ENCODE measurements at places on chromosomes 1 and 21. TPM values are rescaled to one million over a fixed set of nuclear protein-coding genes. Genes with fewer than 3 reads are reported as not detected.

CLDN8 gene
- total RNA-seq = not detected

FMN2 gene
- 19.8 TPM for total RNA-seq

KCNN3 gene
- total RNA-seq = 0.72 TPM

RYR2 gene
- under 0.01 TPM for total RNA-seq

BEND5 gene
- 1.6 TPM for total RNA-seq

PROK1 gene
- total RNA-seq = 0.24 TPM

BSND gene
- not detected for total RNA-seq

ADGRL4 gene
- 50.3 TPM for total RNA-seq

LCE1E gene
- total RNA-seq = not detected

PRDM2 gene
- total RNA-seq = 7.1 TPM

LCE2A gene
- total RNA-seq = not detected

MYBPHL gene
- not detected for total RNA-seq

OR2L8 gene
- total RNA-seq = not detected

SPRR4 gene
- not detected for total RNA-seq

- DNase-seq = no peak
Observed at GRCh38 chr1:116412898-116413297, 39.9 kb downstream of the ATP1A1 start.

GRCh38 chr21:20004367-20004766 lies 993.8 kb upstream of the NCAM2 start:
- DNase-seq = no peak

- DNase-seq = no peak
Observed at GRCh38 chr1:229620876-229621275, 5.0 kb downstream of the TAF5L start.

DNA sequence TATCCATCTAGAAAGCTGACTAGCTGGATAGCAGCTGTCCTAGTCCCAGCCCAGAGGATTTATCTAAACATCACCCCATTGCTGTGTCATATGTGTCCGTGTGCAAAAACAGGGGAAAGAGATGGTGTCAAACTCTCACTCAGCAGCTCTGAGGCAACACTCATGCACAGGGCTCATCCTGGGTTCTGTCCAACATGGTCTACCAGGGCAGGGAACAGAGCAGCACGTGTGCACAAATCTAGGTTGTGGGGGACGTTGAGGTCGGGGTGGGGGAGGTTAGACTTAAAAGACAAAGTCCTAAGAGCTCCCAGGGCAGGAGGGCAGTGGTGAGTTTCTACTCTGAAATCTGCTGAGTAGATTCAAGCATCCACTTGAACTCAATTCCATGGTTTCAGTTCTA lies 16.2 kb downstream of the PI4KB start:
- DNase-seq = no peak

DNA sequence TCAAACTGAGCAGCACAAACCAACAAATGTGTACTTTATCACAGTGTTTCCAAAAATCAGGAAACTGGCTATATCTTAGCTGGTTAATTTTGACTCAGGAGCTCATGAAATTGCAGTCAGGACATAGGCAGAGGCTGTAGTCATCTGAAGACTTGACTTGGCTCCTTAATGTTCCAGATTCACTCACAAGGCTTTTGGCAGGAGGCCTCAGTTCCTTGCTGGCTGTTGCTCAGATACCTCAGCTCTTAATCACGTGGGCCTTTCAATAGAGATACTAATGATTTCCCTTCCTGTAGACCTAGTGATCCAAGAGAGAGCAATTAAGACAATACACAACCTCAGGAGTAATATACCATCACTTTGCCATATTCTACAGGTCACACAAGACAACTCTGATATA lies 537.7 kb downstream of the BRINP3 start:
- DNase-seq = no peak

GRCh38 chr1:26747048-26747447 lies 40.7 kb upstream of the PIGV start:
- no peak for DNase-seq

DNA sequence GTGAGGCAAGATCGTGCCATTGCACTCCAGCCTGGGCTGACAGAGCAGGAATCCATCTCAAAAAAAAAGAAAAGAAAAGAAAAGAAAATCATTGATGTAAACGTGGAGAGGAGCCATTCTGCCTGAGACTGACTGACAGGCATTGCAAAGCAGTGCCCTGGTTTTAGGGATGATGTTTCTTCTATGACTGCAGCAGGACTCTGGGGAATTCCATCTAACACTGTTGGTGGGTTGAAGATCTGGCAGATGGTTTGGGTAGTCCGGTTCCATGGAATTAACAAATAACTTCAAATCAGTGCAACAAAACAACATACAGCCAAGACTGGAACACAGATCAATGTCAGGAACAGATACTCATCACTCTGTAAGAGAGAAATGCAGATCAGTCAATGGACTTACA lies 17.8 kb upstream of the LAMC2 start:
- no peak for DNase-seq

- peak; percentile 86 for DNase-seq
Observed at GRCh38 chr21:27505516-27505915, 538.6 kb upstream of the ADAMTS5 start.

DNA sequence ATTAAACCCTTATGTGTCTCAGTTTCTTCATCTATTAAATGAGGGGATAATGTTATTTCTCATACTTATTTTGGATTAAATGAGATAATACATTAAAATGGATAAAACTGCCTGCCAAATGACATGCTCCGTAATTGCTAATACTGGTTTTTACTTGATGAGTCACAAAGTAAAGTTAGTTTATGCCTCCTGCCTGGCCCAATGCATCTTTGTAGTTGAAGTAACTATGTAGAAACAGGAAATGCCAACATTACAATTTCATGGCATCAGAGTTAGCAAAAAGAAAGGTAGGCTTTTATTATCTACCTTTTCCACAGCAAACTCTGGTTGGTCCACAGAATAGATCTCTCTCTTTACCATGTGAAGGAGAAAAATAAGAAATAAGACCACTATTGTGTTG lies 214.5 kb downstream of the TBX15 start:
- DNase-seq = no peak

DNA sequence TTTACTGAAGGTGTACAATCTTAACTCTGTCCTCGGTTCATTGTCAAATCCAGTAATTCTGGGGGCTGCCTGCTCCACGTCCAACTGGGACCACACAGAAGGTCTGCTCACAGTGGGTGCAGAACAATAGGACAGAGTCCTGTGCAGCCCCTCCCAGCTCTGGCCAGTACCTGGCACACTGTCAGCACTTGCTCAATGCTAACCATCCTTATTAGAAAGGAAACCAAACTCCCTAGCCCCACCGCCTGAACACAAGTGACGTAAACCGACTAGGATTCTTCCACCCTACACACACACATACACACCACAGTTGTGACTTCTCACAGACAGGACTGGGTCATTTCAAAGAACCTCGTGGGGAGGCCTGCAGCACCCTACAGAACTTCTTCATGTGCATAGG lies 5.2 kb downstream of the BCAR3 start:
- DNase-seq = no peak

- peak; percentile 54 for DNase-seq
Observed at GRCh38 chr1:47175227-47175934, 14.5 kb downstream of the PDZK1IP1 start.

DNA sequence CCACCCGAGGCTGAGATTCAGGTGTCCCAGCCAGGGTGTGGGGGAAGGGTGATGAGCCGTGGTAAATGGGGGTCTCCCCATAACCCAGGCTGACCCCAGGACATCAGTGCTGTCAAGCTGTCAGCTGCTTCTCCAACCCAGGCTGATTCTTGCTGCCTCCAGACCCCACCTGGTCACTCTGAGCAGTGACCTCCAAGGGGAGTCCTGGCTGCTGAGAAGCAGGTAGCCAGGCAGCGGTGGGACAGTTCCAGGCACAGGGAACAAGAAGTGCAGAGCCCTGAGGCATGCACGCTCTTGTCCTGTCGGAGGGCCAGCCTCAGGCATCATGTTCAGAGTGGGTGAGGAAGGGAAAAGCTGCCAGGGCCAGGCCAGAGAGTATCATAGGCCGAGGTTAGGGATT lies 1.1 kb downstream of the ESPN start:
- DNase-seq = no peak

- peak; percentile 77 for DNase-seq
Observed at GRCh38 chr1:221419513-221420095, 322.3 kb downstream of the DUSP10 start.

GRCh38 chr1:150010393-150011115 lies at the start of gene OTUD7B:
TSS of gene OTUD7B (minus strand) at chr1:150010726. CDS start at chr1:149977510, 33,216 bp downstream.
- DNase-seq = peak; percentile 87

GRCh38 chr1:213448776-213449175 lies 397.7 kb downstream of the RPS6KC1 start:
- no peak for DNase-seq

DNA sequence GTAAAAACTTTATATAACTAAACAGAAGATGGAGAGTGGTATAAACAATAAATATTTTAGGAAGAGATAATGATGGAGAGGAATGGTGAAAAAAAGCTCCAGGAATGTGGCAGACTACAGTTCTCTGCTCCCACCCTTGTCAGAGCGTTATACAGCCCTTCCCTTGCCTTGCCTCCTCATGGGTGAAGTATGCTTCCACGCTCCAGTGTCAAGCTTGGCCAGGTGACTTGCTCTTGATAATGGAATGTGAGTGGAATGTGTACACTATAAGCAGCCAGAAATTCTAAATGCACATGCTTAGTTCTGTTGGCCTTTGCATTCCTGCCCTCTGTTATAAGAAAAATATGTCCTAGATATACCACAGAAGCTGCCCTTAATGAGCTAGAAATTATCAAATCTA lies 24.7 kb upstream of the POGK start:
- peak; percentile 8 for DNase-seq

- DNase-seq = peak; percentile 57
Observed at GRCh38 chr1:110011527-110012041, 22.8 kb upstream of the STRIP1 start.

- DNase-seq = no peak
Observed at GRCh38 chr1:204435381-204435831, 23.8 kb upstream of the PPP1R15B start.

DNA sequence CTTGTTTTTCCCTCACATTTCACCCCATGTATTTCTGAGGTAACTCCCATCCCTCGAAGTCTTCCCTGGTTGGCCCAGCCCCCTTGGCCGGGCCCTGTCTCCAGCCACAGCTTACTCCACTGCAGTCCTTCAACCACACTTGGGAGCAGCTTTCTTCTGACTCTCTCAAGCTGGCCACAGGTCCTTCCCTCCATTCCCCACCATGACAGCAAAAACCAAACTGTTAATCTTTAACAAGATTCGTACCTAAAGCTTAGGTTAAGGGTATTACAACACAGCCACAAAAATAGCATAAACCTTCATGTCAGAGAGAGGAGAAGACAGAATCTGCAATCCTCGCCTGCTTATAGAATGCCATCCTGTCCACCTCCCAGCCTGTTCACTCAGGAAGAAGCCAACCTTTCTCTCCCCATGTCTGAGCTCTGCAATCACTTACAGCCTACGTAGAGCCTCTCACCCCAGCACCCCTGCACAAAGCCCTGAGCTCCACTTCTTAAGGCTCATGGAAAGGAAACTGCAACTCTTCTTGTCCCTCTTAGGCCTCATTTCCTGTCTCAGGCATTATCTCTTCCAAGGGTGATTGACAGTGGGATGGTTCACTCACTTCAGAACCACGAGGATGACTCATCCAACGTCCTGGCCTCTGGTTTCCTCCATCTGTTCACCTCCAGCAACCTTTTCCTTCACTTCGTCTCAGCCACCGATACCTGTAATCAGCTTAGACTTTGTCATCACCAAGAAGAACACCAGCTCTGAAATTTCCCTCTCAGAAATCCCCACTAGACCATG lies 72.8 kb downstream of the CD2 start:
- peak; percentile 77 for DNase-seq

DNA sequence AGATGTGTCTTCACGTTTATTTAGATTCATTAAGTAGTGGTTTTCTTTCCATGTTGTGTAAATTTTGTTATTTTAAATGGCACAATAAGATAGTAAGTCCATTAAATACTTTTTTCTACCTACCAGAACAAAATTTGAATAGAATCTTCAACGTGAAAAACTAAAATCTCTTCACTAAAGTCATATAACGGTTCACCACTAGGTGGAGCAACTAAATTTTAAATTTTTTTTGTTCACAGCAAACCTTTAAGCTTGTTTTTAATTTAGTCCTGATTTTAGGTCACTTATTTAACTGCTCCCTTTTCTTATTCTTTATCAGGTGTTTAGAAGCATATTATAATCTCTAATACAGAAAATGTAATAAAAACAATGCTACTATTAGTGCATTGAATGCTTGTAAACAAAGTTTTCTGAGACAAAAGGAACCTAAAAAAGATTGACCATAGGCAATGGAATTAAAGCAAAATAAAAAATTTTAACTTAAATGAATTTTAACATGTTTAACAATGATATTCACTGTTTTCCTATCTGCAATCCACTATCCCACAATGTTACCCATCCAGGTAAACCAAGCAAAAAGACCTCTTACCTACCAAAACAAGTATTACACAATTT lies 28.3 kb upstream of the PKN2 start:
- DNase-seq = peak; percentile 28

All from RPMI7951 (cell line).